ENCODE measurements at places on chromosomes 12 and 14.

DNA sequence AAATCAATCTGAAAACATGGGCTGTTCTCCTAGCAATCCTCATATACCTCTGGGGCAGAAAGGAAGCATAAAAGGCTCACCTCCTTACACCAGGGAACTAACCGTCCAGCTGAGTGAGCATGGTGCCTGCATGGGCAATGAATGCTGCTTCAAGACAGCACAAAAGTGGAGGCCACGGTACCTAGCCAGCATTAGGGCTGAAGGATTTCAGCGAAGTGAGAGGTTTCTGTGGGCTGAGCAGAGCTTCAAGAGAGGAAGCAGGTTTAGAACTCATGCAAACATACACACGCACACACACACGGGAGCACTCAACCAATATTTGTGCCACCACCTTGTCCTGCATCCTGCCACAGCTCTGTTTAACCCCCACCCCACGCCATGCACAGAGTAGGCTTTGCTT is 838.5 kb upstream of the TMEM132C start:
- no peak for DNase-seq

DNA sequence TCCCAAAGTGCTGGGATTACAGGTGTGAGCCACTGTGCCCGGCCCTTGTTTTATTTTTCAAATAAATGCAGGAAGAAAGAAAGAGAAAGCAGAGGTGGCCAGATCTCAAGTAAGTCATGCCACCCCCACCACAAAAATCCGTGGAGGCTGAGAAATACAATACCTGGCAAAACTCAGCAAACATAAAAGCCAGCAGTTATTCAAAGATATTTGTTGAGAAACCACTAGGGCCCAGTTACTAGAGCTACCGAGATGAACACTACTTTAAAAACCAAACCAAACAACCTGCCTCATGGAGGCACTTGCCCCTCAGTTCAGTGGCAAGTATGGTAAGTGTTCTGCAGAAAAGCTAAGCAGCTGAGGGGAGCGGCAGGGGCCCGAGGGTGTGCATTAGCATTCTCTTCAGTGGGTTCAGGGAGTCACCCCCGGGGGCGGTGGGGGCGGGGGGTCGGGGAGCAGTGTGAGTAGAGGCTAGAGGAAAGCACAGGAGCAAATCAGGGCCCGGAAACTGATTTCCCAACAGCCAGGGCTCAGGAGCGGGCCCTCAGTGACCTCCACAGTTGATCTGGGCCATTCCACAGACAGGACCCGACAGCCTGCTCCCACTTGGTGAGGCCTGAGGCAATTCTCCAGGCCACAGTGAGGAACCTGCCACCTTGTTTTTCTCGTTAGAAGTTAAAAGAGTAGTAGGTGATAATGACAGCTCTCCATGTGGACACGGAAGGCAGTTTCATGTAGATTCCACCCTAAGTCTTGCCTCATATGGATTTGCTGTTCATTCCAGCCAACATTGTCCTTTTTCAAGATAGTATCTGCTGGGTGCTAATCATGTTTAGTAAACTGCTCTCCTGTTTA is 8.6 kb downstream of the EVL start:
- DNase-seq, result no peak

- DNase-seq, result peak; percentile 49
These were observed 25.2 kb downstream of the LIMA1 start for GRCh38 chr12:50258167-50258551.

- no peak for DNase-seq
These were observed 99.5 kb downstream of the NUAK1 start for GRCh38 chr12:106039242-106039641.

GRCh38 chr14:102830474-102831045 is 53.3 kb downstream of the TRAF3 start:
- DNase-seq, result no peak

Measured in EH (cell line).